Central memory CD4-positive, alpha-beta T cell (primary cell): ENCODE measurements at places on chromosomes 1 and 21.

GRCh38 chr21:34360488-34361241, 3.1 kb upstream of the KCNE2 start:
- no peak for DNase-seq

DNA sequence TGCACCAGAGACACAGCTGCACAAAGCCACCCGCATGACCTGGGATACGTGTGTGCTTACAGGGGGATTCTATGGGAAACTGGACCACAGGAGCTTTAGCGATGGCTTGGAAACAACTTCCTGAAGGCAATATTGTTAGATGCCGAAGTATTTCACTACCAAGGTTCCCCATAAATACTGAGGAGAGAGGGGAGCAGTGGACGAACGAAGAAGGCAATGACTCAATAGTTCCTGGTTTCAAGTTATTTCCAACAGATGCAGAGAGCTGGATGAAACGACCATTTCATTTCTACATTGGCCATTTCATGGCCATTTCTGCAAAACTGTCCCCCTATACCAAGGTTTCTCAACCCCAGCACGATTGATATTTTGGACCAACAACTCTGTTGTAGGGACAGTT, 61.3 kb downstream of the CD34 start:
- DNase-seq = no peak

DNA sequence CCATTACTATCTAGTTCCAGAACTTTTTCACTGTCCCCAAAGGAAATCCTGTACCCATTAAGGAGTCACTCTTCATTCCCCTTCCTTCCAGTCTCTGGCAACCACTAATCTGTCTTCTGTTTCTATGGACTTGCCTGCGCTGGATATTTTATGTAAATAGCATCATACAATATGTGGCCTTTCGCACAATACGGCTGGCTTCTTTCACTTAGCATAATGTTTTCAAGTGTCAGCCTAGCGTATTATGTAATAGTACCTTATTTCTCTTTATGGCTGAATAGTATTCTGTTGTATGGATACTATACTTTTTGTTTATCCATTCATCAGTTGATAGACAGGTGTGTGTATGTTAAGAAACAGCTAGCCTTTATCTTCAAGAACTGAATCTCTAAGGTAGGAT, 14.3 kb downstream of the ATF3 start:
- DNase-seq = no peak

DNA sequence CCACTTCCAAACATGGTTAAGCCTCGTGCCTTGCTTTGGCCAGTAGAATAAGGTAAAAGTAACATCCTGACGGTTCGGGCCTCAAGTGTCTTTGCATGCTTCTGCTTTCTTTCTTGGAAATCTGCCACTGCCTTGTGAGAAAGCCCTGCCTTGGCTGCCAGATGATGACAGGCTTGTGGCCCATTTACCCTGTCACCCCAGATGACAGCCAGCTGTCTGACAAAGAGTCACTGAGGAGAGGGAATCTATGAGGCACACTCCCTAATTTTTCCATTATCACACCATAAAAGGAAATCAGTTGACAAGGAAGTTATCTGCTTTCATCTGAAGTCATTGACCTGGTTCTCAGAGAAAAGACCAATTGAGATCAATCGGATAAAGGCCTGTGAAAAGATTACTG, 199.8 kb downstream of the USH2A start:
- no peak for DNase-seq

- DNase-seq = no peak
These were observed 21.8 kb downstream of the PPFIA4 start for GRCh38 chr1:203048086-203048485.

DNA sequence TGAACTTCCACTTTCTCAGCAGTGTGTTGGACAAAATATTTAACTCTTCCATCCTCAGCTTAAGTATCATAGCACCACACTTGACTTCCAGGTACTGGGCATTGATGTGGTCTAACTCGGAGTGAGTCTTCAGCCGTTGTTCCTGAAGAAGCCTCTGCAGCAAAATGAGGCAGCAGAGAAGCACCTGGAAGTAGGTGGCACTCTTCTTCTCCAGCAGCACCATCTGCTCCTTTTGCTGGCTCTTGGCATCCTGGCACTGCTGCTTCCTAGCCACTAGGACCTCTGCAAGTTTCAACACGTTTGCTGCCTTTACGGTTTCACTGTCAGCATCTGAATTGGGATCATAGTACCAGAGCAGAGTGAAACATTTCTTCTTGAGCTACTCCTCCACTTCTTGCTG, 162.5 kb upstream of the GORAB start:
- no peak for DNase-seq

GRCh38 chr1:59477286-59477685, 180.4 kb downstream of the FGGY start:
- no peak for DNase-seq

- no peak for DNase-seq
These were observed 8.1 kb upstream of the TACSTD2 start for GRCh38 chr1:58585166-58585565.

GRCh38 chr1:118012515-118013124, 83.1 kb downstream of the WDR3 start:
- no peak for DNase-seq

- DNase-seq = no peak
These were observed 10.1 kb downstream of the MEF2D start for GRCh38 chr1:156490401-156491032.

GRCh38 chr1:90048043-90048442, 53.1 kb downstream of the ZNF326 start:
- DNase-seq = no peak

- DNase-seq = no peak
These were observed 42.1 kb downstream of the CAMSAP2 start for GRCh38 chr1:200780545-200781369.

DNA sequence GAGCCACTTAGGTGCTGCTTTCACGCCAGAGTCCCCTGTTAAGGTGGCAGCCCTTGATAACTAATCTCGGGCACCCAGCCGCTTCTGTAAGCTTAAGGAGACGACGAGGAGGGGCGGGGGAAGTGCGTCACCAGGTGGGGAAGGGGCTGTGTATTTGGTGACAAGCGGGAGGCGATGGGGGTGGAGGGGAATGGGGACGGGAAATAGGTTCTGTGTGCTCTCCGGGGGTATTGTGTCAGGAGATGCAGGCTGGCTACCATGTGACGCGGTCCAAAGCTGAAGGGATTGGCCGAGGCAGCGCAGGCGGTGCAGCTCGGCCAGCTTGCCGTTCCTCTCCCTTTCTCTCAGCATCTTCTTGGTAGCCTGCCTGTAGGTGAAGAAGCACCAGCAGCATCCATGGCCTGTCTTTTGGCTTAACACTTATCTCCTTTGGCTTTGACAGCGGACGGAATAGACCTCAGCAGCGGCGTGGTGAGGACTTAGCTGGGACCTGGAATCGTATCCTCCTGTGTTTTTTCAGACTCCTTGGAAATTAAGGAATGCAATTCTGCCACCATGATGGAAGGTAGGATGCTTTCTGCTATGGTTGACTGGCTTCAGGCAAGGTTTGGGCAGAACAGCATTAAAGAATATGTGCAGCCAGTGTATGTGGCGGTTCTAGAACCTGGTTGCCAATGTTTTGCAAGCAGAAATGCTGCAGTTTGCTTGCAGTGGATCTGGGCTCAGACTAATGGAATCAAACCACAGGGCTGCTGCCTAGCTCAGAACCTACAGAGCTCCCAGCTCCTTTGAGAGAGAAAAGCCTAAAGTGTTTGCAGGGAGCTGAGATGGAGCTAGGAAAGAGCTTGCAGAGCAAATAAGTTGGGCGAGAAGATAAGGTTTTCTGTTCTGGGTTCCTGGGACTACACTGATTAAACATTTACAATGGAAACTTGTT, at the start of gene SGIP1:
TSS of gene SGIP1 (plus strand) at position 350 of the 937 bp plus-strand sequence. CDS start at position 556, 206 bp downstream.
- DNase-seq = no peak

GRCh38 chr1:27603681-27604578, at the start of gene AHDC1:
AHDC1 (minus strand) TSS chr1:27604144; CDS start chr1:27552115, 52,029 bp downstream.
- peak; percentile 89 for DNase-seq

DNA sequence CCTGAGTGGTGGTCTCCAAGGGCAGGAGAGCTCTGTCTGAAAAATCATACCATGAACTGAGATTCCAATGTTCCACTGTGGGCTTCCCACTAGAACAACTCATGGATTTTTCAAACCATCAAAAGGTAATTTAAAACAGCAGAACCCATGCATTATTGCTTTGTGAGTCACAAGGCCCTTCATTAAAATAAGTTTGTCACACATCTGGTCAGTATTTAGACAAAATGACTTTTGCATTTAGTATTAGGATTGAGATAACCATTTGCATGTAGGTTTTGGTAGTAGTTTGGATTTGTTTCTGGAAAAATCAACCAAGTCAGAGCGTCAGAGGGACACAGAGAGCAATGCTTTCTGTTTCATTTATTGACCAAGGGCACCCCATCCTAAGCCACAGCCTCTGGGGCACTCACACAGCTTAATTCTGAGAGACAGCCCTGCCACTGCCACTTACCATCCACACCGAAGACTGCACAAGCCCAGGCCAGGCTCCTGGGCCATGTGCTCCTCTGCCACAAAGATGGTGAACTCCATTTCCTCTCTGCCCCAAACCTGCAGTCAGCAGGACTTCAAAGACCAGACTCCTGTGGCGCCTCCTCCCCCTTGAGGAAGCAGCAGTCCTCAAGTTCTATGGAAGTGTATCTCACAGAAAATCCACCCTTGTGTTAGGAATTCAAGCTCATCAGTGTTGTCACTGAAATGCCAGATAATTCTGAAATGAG, 132.6 kb upstream of the DUSP10 start:
- DNase-seq = no peak
